COR-L47 (cell line): ENCODE measurements at places on chromosomes 5 and 9.
A peak's percentile ranks its signal among the peaks of the same experiment; 100 is the strongest.

DNA sequence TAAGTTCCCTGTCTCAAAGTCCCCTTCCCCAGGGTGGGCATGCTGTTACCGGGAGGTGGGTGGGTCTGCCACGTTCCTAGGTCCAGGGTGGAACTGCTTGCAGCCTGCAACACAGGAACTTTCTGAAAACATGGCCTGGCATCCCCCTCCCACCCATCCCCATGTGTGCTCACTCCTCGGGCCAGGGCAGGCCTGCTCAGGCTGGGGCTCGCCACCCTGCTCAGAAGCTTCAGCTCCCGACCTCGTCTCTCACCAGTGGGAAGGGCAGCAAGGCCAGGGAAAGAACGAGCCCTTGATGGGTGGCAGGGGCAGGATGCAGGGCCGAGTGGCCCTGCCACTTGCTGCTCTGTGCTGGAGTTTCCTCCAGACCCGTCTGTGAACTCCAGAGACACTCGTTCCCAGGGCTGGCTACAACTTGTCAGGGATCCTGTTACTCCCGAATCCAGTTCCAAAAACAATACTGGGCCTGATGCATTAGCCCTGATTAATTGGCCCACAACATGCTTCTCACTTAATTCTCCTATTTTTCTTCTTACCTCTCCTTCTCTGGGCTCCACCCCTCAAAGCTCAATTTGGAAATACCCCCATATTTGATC, 197.3 kb downstream of the SLIT3 start:
- no peak for DNase-seq

GRCh38 chr5:75756981-75757380, 39.7 kb upstream of the POC5 start:
- no peak for DNase-seq

DNA sequence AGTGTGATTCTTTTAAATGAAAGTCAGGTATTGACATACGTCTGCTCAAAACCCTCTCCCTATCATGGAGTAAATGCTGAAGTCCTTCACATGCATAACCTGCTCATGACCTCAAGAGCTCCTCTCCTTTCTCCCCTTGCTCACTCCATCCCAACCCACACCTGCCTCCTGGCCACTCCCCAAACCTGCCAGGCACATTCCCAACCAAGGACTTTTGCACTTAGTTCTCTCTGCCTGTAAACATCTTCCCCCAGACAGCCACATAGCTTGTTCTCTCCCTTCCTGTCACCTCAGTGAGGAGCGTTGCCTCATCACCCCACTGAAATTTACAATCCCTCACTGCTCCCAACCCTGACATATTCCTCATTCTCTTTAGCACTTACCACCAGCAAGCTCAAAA, 8.7 kb downstream of the SETD9 start:
- no peak for DNase-seq

DNA sequence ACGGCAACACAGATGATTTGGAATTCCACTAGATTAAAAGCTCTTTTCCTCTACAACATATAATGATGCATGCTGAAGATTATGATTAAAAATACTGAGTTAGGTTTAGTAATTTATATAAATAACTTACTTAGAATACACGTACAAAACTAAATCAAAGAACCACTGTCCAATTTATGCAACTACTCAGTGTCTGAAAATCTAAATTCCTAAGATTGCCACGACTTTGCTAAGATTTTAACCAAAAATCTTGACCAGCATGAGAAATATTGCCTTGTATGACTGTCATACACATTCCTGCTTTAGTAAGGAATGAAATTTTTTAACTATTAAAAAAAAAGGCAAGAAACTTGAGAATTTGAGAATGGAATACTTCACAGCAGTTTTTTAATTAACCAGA, 292.4 kb downstream of the ZNF608 start:
- no peak for DNase-seq

DNA sequence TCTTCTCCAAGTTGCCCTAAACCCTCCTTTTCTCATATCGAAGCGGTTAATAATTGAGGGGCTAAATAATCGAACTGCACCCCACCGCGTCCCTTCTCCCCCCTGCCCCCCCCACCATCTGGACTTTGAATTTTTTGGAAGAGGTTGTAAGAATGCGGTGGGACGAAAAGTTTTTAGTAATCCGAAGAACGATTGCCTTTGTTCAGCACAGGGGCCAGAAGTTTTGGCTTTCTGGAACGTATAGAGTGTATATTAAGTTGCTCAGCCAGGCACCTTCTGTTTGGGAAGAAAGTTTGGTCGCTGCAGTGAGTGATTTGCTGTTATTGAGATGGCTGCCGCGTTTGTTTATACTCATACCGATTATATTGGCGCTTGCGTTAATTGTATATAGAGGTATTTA, 518 bp downstream of the ERBIN start:
- DNase-seq, result no peak

DNA sequence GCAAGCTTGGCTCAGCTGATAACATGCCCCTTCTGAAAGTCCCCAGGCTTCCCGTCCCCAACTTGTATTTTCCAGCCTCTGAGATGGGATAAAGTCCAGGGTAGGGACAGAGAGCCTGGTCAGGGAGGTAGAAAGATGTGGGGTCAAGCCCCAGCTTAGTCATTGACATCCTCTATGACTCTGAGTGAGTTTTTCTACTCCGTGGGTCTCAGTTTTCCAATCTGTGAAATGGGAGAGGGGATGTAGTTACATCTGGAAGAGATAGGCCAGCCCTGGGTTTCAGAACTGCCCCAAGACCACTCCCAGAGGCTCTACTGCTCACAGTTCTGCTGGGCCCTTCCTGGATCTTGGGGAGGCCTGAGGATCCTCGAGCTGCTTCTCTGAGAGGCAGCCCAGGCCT, 3.1 kb downstream of the GPRIN1 start:
- no peak for DNase-seq

DNA sequence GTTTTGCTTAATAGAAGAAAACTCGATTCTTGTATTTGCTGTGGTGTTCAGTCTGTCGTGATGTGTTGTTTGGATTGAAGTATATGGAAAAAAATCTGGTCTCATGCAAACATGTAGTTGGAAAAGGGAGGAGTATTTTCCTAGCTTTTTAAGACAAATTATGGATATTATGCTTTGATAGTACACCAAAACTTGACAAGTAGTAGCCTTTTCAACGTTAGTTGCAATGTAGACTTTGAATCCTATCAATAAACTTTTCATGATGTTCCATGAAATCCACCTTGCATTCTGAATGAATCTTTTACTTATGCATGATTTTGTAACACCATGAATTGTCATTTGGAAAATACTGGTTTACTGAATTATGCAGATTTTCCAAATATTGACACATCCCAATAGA, 64.2 kb downstream of the LHX2 start:
- no peak for DNase-seq

GRCh38 chr9:98974994-98975712, 31.4 kb downstream of the COL15A1 start:
- peak; percentile 4 for DNase-seq

GRCh38 chr9:36991516-36992134, 42.4 kb downstream of the PAX5 start:
- peak; percentile 9 for DNase-seq

DNA sequence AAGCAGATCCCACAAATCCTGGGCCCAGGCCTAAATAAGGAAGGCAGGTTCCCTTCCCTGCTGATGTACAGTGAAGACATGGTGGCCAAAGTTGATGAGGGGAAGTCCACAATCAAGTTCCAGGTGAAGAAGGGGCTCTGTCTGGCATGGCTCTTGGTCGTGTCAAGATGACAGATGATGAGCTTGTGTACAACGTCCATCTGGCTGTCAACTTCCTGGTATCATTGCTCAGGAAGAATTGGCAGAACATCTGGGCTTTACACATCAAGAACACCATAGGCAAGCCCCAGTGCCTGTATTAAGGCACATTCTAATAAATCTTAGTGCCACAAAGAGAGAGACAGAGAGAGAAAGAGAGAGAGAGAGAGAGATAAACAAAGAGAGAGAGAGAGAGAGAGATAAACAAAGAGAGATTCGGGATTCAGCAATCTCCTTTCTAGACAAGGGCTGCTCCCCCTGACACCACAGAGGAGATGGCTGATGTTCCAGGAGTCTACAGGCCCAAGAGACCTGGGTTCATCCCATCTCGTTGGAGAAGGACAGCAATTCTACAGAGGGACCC, 45.5 kb upstream of the HSPA9 start:
- no peak for DNase-seq

DNA sequence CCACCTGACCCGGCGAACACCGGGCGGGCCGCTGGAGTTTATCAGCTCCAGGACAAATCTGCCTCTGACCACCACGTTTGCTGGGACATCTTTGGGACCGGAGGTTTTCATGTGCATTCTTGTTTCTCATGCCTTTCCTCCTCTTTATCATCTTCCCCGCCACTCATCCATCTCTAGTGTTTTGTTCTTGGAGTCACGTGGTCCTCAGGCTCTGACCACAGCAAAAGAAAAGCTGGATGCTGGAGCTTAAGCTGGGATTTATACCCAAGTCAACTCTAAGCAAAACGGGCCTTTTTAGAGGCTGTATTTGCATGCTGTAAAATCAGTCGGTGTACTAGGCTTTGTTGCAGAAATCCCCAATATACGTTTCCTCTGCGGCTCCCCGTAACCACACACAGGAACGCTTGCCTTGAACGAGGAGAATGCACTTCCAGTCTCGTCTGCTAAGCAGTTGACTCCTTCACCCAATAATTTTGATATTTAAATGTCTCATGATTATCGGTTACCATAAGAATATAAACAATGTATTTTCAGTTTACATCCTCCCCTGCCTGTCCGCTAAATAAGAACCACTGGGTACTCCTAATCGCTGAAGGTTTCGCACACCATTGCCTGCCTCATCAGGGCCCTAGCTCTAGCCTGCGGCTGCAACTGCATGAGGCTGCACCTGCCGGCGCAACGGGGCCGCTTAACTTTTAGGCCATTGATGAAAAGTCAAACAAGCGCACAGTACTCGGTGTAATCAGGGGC, 560 bp upstream of the NDUFS6 start:
- DNase-seq, result peak; percentile 59

GRCh38 chr9:5321058-5321457, 16.5 kb upstream of the RLN2 start:
- no peak for DNase-seq

DNA sequence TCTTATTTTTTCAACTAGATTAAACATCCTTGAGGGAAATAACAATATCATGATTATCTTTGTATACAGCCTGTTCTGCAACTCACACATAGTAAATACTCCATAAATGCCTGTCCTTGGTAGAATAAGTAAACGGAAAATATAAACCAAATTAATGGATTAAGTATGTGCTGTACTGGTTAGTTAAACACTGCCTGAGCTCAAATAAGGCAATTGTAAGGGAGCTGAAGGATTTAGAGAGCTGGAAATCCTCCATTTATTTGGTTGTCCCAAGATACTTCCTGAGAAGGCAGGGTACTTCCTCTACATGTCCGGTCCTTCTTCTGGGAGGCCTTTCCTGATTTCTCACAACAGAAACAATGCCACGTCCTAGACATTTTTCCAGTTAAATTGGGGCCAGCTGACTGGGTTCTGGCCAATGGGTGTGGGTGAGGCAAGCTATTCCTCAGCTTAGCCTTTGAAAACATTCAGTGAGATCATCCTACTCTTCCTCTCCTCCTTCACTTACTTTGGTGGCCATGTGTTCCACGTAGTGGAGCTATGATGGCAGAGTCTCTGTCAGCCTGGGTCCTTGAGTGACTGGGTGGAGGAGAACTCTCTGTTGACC, 8.5 kb upstream of the C1QTNF3 start:
- DNase-seq, result no peak
